Stimulated activated CD8-positive, alpha-beta memory T cell treated with anti-CD3 and anti-CD28 coated beads, Interleukin-7, amount 100 ng/mL, for 1 hour (primary cell): ENCODE measurements at places on chromosomes 3 and 15.

GRCh38 chr15:63638839-63639238 lies 41.7 kb downstream of the FBXL22 start:
- DNase-seq, result no peak

DNA sequence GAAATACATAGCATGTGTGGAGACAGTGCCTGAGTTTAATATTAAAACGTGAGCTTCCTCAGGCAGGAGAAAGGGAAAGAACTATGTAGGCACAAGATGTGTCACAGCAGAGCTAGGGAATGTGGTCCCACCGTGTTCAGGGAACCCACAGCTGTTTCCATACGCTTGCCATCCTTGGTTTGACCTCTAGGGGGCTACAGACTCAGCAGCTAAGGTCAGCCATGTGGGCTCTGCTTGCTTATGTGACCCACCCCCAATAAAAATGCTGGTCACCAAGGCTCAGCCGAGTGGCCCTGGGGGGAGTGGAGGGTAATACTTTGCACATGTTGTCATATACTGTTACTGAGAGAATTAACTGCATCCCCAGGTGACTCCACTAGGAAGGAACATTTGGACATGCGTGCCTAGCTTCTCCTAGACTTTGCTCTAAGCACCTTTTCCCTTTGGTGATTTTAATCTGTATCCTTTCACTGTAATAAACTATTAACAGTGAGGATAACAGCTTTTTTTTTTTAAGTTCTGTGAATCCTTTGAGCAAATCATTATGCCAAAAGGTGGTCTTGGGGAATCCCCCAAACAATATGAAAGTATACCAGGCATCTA lies 3.3 kb downstream of the TUBGCP5 start:
- no peak for DNase-seq

- DNase-seq, result no peak
Measured at GRCh38 chr3:191987831-191988350, 526.9 kb downstream of the PYDC2 start.

DNA sequence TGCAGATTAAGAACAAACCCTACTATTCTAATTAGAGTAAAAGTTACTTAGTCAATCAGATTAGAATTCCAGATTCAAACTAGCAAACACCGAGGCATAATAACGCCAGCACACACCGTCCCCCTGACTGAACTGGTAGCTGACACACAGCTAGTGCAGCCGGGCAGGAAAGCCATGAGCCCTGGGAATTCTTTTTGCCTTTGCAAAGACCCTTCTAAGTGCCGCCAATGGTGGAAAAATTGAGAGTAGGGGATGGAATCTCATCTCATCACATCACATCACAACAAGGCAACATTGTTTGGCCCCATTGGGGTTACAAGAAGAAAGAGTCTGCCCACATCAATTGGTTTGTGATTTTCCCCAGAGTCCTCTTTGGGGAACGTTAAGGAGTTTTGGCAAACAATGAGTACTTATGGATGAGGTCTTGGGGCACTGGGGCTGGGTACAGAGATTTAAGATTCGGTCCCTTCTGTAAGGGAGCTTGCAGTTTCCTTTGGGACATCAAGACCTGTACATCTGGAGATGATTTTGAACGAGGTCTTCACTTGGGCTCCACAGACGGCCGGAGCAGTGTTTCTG lies 120.4 kb upstream of the MEF2A start:
- DNase-seq, result no peak

- DNase-seq, result no peak
Measured at GRCh38 chr3:126113733-126114442, 30.0 kb upstream of the SLC41A3 start.

DNA sequence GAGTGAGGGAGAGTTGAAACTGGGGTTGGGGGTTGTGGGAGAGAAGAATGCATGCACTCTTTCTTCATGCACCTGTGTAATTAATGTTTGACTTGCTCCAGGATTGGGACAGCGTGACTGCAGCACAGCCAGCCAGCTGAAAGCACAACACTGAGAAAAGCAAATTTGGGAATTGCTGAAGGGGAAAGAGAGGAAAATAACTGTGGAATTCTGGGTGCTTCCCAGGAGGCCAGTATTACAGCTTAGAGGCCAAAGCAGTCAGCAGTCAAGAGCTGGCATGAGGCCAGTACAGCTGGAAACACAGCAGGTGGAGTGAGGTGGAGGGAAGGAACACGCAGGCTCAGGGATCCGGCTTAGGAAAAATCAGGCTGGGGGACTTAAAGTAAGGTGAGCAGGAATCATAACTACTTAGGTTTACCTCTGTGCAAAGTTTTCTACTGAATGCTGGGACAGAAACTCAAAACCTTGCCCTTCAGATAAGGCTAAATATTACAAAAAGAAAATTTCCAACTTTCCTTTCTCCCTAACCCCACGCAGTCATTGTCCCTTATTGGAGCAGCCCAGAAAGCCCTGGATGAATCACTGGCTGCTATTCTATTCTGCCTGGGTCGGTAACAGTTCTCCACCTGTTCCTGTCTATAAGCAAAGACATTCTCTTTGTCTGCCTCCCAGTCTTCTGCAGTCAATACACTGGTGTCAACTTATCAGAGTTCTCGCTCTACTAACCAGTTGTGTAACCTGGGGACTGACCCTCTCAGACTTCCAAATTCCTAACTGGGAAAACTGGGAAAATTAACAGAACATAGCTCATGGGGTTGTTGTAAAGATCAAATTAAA lies 167.2 kb downstream of the MAGI1 start:
- no peak for DNase-seq

DNA sequence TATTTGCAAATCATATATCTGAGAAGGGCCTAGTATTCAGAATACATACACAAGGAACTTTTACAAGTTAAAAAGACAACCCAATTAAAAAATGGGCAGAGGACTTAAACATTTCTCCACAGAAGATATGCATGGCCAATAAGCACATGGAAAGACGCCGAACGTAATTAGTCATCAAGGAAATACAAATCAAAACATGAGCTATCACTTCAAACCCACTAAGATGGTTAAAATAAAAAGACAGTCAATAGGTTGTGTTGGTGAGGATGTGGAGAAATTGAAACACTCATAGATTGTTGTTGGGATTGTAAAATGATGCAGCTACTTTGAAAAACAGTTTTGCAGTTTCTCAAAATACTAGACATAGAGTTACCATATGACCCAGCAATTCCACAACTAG lies 61.2 kb upstream of the NEO1 start:
- DNase-seq, result no peak

DNA sequence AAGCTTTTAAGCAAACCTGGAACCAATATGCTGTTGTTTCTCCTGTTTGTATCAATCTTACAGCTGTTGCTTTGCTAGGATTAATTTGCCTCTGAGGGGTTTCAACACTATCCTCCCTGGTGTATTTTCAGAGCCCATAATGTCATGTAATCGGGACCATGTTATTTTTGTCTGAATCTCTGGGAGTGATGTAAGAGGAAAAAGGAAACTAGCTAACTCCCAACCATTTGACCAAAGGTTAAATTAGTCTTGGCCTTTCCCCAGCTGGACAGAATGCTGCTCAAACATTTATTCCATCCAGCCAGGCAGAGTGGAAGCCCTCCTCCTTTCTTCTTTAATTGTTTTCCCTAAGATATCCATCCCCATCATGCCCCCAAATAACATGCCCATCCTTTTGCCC lies 142.2 kb downstream of the ALDH1A2 start:
- DNase-seq, result no peak

- no peak for DNase-seq
Measured at GRCh38 chr3:153680526-153680925, 440.7 kb upstream of the ARHGEF26 start.

GRCh38 chr3:43128464-43128863 lies 22.6 kb upstream of the POMGNT2 start:
- no peak for DNase-seq

DNA sequence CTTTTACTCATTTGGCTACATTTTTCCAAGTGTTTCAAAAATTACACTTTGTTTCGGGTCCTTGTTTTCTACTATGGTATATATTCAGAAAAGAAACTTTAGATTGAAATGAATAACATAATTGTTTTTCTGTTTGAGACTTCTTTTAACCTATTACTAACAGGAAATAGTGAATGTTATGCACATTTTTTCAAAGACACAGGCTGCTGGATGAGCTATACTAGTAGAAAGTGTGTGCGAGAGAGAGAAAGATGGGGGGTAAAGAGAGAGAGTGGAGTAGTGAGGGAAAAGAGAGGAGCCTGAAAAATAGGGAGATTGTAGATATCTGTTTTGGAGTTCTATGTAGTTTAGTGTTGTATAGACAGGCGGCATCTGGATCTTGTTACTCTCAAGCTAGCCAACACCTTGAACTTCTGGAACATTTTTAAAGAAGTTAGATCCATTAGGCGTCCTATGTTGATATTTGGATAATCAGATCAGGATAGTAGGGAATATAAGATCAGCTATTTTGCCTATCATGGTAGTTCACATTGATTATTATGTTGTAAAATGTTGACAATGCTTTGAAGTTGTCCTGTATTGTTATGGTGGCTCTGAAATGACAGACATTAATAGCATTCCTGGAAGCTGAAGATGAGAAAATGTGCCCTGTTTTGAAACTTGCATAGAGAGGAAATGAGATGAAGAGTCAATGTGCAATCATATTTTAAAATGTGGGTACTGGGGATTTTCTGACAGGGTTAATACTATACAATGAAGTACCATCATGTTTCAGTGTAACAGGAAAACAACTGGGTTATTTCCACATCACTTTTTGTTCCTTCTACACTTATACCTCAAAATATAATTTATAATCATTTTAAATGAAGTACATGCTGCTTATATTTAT lies 2.6 kb downstream of the RBMS3 start:
- no peak for DNase-seq

GRCh38 chr15:30997270-30997669 lies 5.8 kb upstream of the MTMR10 start:
- DNase-seq, result no peak

GRCh38 chr3:100412912-100413590 lies 11.7 kb downstream of the LNP1 start:
- no peak for DNase-seq

DNA sequence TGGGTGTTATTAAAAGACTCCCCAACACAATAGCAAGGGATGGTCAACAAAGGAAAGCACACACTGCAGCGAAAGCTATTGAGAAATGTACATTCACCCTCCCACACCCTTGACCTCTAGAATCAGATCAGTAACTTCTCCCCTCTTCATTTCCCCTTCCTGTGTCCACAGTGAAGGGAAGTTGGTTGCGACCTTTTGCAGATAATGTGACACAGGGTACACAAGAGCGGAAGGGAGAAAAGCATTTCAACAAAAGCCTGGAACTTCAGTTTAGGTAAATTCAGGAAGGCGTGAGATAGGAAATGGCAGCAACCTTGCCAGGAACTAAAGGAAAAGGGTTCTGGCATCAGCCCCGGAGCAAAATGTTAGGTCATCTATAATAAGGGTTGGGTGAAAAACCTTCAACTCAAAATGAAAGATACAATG lies 899.8 kb downstream of the MCTP2 start:
- DNase-seq, result no peak

DNA sequence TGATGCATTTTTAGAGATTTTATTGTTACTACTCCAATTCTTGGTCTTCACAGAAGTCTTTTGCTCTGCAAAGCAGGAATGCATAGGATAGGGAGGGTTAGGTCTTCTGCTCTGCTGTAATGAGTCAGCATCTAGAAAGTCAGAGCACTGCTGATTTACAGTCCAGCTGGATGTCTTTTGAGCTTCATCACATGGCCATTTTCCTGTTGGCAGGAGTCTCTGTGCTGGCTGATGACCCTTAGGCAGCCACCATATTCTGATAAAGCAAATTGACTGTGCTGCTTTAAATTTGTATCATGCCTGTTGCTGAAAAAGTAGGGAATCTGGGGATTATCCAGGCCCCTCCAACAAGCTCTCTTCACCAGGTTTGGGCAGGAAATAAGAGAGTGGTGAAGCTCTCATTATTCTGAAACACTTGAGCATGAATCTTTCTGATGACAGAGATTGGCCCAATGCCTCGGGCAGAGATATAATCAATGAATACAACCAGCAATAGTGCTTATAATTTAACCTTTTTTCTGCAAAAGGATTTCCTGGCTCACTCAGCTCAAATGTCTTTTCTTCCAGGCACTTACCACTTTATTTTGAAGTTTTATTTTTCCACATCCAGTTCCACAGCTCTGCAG lies 9.7 kb upstream of the CRBN start:
- DNase-seq, result no peak

- no peak for DNase-seq
Measured at GRCh38 chr3:195461594-195462307, 18.9 kb upstream of the ACAP2 start.

DNA sequence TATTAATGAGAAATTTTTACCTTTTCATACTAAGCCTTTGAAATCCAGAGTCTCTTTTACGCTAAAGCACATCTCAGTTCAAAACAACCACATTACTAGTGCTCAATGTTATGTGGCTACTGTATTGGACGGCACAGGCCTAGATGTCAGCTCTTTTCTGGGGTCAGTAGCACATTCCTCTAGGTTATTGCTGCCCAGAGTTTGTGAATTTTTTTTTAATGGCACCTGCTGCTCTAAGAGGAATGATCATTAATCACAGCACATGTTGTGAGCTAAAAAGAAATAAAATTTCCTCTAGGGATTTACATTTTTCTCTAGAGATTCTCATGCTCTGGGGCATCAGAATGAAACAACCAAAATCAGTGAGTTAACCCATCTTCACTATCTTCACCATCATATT lies 436.8 kb upstream of the THBS1 start:
- DNase-seq, result no peak

DNA sequence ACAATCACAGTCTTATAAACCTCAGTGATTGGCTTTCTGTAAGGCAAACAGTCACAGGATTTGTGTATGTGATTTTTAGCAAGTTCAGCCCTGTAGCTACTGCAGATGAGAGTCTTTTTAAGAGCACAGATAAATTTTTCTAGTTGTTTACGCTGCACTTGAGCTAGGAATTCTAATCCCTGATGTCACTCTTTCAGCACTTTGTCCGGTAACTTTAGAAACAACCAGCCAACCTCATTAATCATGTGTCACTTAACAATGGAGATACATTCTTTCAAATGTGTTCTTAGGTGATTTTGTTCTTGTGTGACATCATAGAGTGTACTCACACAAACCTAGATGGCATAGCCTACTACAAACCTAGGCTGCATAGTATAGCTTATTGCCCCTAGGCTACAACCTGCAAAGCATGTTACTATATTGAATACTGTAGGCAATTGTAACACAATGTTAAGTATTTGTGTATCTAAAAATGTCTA lies 36.8 kb upstream of the GOLGA6L2 start:
- no peak for DNase-seq

- no peak for DNase-seq
Measured at GRCh38 chr3:118942671-118943070, 92.0 kb downstream of the IGSF11 start.

DNA sequence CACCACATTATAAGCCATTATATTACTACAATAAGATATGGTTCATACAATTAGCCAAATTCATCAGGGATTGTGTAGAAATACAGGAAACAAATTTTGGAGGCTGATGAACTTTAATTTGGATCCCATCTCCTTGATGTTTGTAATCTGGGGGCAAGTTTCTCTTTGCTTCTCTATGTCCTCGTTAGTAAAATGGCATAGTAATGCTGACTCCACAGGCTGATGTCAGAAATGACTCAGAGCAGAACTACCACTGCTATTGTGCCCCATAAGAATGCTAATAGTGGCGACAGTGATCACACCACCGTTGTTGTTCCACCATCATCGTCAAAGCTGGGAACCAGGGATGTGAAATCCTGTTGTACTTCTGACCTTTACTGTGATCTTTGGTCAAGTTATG lies 722.3 kb upstream of the LMCD1 start:
- no peak for DNase-seq

GRCh38 chr3:173513123-173513522 lies 115.6 kb downstream of the NLGN1 start:
- DNase-seq, result no peak
